ENCODE measurements at places on chromosomes 13 and 19.

GRCh38 chr19:44303320-44303719 is 1.5 kb downstream of the ZNF235 start:
- DNase-seq, result no peak

DNA sequence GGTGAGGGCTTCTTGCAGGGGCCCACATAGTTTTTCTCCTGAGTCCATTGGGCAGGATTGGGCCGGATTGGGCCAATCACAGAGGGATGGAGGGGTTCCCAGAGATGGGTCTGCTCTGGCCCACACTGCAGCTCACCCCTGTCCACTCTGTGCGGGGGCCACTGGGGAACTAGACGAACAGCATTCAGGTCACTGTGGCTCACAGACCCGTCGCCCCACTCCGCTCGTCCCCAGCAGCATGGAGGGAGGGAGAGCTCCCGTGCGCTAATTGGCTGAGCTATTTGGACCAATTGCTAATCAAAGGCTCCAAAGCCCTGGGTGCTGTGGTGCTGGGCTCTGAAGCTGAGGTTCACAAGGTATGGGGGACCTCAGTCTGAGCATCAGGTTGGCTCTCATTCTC is 11.3 kb downstream of the NACC1 start:
- DNase-seq, result no peak

GRCh38 chr13:50459658-50460057 is 383.8 kb downstream of the DLEU7 start:
- DNase-seq, result no peak

- DNase-seq, result no peak
Measured at GRCh38 chr13:112531263-112531794, 56.6 kb downstream of the TUBGCP3 start.

- no peak for DNase-seq
Measured at GRCh38 chr19:827710-828321, at the start of gene AZU1. Gene AZU1, plus strand, starts transcription at chr19:827837. Its CDS starts 10 bp downstream, at chr19:827847.

- DNase-seq, result no peak
Measured at GRCh38 chr13:20997301-20998161, 63.9 kb downstream of the LATS2 start.

GRCh38 chr19:18377026-18377425 is 8.9 kb upstream of the GDF15 start:
- no peak for DNase-seq

GRCh38 chr19:3708207-3708931 is at the start of gene TJP3:
Gene TJP3, plus strand, starts transcription at chr19:3708384. Its CDS starts 20,049 bp downstream, at chr19:3728433.
- no peak for DNase-seq

GRCh38 chr13:48600374-48601364 is 53.1 kb upstream of the CYSLTR2 start:
- DNase-seq, result no peak

GRCh38 chr19:16890461-16891184 is 1.8 kb downstream of the F2RL3 start:
- no peak for DNase-seq

GRCh38 chr19:508204-509150 is 1.2 kb downstream of the TPGS1 start:
- DNase-seq, result no peak

DNA sequence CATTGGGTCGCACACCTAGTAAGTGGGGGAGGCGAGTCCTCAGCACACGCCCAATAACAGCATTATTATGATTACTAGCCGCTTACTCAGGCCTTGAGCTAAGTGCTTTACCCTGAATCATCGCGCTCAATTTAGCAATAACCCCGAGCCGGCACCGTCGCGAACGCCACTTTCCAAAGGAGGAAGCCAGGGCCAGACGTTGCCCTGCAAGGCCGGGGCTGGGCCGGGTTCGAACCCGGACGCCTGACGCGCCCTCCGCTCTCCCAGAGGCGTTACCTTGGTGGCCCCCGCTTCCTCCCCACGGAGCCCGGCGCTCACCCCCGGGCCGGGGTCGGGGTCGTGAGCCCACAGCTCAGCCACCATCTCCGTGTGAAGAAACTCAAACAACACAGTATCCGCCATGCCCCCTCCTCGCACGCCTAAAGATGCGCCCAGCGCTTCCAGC is at the start of gene TRAPPC6A:
Gene TRAPPC6A (minus strand): TSS at position 421 of the 445 bp plus-strand sequence. CDS start 19 bp downstream, at position 402.
- DNase-seq, result no peak

GRCh38 chr13:36124236-36124822 is 6.9 kb downstream of the DCLK1 start:
- DNase-seq, result no peak

GRCh38 chr13:99702687-99703319 is 201.5 kb downstream of the TM9SF2 start:
- no peak for DNase-seq

DNA sequence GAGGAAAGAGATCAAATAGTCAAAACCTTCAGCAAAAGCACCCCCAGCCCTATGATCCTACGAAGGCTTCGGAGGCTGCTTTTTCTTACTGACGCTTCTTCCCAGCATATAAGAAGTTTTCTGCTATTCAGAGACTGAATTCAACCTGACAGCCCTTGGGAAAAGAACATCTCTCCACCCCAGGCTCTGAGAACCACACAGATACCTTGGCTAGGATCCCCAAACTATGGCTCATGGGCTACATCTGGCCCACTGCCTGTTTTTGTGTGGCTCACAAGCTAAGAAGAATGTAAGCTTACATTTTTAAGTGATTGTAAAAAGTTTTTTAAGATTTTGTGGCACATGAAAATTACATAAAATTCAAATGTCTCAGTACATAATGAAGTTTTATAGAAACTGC is 3.0 kb downstream of the SLC15A1 start:
- DNase-seq, result no peak

- no peak for DNase-seq
Measured at GRCh38 chr19:45913874-45914830, at the start of gene NANOS2. Gene NANOS2, minus strand, starts transcription at chr19:45914778. Its CDS starts 85 bp downstream, at chr19:45914693.

All from cortex of kidney (tissue), 1 donor.